ENCODE measurements at places on chromosomes 5 and 9.

- DNase-seq, result no peak
Observed at GRCh38 chr5:131821221-131821620, 24.4 kb upstream of the FNIP1 start.

GRCh38 chr9:122325124-122325523 is 45.7 kb upstream of the PTGS1 start:
- no peak for DNase-seq

GRCh38 chr9:133522073-133522910 is 2.5 kb downstream of the MYMK start:
- no peak for DNase-seq

DNA sequence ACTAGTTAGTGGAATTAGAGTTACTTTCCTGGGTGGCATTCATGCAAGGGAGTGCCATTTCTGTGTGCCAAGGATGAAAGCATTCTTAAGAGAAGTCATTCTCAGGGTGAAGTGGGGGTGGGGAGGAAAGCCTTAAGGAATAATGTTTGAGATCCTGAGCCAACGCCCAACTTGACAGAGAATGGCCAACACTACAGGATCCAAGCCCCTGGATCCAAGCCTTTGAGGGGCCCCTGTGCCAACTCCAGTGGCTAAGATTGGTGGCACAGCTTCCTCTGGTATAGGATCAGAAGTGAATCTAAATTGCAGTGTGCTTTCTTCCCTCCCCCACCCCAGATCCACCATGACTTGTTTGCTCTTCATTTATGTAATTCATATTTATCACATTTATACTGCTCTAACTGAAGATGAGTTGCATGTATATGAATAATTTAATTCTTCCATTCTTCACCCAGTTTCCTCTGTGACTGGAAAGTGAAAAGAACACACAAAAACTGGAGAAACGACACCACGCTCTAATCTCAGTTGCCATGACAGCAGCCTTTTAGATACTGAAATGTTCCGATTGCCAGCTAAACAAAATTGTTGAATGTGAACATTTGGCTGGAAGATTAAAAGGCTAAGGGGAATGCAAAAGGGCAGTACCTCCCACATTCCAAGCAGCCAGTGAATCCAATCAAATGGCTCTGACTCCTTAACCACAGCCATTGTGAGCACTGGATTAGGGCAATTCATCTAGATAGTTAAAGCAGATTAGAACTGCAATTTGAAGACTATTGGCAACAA is 4.5 kb downstream of the ZNF608 start:
- no peak for DNase-seq

GRCh38 chr9:90813523-90813922 is 11.9 kb downstream of the SYK start:
- no peak for DNase-seq

DNA sequence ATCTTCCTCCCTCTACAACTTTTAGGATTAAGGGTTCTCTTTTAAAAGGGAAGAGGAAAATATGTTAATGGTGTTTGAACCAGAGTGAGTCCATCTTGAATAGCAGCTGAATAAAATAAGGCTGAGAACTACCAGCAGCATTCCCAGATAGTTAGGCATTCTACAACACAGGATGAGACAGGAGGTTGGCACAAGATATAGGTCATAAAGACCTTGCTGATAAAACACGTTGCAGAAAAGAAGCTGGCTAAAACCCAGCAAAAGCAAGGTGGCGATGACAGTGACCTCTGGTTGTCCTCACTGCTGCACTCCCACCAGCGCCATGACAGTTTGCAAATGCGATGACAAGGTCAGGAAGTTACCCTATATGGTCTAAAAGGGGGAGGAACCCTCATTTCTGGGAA is 77.8 kb downstream of the PLK2 start:
- DNase-seq, result no peak

DNA sequence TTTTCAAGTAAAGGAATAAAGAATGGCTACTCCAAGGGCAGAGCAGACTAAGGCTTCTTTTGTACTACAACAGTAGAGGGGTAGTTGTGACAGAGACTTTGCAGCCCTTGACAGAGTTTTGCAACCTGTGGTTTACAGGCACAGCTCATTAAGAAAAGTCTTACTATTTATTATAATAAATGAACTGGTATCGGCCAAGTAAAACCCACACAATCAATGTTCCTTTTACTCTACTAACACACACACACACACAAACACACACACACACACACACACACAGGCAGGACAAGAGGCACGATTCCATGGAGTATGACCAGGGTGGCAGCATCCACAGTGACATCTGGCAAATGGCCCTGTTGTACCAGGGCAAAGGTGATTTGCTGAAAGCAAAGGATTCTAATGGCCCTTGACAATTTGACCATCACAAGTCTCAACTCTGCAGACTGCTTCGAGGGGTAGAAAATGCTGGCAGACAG is 59.1 kb upstream of the GOLPH3 start:
- DNase-seq, result no peak

DNA sequence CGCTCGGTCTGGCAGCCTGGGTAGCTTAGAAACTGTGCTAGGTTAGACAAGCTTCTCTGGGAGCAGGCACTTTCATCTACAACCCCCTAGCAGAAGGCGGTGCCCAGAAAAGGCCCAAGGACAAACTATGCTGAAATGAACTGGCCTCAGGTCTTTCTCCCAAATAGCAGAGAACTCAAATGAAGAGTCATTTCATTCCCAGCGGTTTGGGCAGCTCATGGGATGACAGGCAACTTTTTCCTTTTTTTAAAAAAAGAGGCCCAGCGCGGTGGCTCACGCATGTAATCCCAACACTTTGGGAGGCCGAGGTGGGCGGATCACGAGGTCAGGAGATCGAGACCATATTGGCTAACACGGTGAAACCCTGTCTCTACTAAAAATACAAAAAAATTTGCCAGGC is 2.5 kb downstream of the RAPGEF1 start:
- no peak for DNase-seq

- no peak for DNase-seq
Observed at GRCh38 chr5:89047571-89047970, 164.6 kb upstream of the MEF2C start.

DNA sequence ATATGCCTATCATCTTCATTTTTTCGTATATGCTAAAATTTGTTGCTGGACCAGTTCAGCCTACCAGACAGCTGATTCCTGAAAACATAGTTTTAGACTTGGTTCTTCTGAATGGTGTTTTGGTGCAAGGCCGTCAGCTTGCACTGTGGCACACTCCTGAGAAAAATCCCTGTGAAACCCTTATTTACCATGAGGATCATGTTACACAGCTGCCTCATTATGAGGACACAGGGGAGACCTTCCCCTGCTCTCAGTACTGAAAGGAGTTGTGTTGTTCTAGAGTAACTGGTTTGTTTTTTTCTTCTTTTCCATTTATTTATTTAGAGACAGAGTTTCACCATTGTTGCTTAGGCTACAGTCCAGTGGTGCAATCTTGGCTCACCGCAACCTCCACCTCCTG is 37.6 kb downstream of the MAST4 start:
- DNase-seq, result no peak

GRCh38 chr5:176886336-176887251 is 12.6 kb downstream of the HK3 start:
- no peak for DNase-seq

DNA sequence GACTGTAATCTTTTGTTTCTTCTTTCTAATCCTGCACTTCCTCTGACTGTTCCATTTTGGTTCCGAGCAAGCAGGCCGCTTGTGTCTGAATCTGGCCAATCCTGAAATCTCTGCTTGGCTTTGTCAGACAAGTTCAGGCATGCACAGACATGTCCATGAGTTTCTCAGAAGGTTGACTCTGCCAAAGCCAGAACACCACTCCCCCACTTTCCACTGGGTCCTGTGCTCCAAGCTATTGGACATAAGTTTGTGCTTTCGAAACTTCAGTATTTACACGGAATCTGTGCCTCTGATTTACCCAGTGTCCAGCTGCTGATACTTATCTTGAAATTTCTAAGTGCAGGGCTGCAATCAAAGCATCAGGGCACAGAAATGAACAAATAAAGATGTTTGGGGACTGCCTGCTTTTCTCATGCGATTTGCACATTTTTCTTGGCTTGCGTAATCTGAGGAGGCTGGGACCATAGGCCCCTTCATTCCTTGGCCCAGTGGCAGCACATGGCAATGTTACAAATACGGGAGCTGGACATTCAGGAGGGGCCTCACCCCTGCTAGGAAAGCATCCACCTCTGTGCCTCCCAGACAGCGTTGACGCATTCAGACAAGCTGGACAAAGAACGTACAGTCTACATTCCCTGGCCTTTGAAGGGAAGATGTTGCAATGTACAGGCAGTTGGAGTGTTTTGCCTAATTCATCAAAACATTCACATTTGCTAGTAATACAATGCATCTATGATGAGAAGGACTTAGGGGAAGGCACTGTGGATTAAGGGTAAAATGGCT is 209.2 kb upstream of the PAPPA start:
- no peak for DNase-seq

GRCh38 chr9:133109931-133110650 is 10.9 kb downstream of the RALGDS start:
- no peak for DNase-seq

Data from effector CD4-positive, alpha-beta T cell (primary cell).